Activated CD8-positive, alpha-beta memory T cell treated with anti-CD3 and anti-CD28 coated beads for 4 hours (primary cell): ENCODE measurements at places on chromosomes 6 and 20.

DNA sequence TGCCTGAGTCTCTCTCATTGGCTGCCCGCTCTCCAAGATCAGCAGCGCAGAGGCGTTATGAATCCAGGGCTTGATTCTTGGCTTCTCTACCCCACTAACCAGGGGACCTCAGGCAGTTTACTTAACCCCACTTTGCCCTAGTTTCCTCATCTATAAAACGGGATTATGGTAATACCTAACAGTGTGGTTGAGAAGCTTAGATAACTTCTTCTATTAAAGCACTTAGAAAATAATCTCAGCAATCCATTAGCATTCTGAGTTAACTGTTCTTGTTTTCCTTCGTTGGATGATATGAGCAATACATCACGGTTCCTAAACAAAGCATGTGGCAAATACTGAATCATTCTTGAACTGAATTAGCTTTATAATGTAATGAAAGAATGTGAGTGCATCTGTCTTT lies 116.3 kb upstream of the FKBP1C start:
- no peak for DNase-seq

- no peak for DNase-seq
Observed at GRCh38 chr6:34030831-34031624, 114.9 kb downstream of the GRM4 start.

- DNase-seq: no peak
Observed at GRCh38 chr6:130834482-130835251, 7.5 kb downstream of the SMLR1 start.

GRCh38 chr6:168992446-168993144 lies 261.1 kb downstream of the THBS2 start:
- DNase-seq: no peak

DNA sequence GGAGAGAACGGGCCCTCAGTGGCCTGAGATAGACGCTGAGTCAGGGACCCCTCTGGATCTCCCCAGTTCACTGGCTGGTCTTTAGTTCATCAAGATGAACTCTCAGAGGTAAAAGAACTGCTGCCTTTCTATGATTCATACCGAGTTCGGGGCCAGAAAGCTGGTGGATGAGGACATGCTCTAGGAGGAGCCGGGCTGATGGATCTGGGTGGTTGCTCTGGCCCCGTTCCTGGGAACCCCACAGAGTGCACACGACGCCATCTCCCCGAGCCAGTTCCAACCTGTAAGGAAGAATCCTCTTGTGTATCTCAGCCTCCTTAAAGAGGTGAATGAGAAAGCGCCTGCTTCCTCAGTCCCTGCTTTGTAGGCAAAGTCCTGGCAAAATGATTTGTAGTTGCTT lies 142.6 kb upstream of the PDE10A start:
- no peak for DNase-seq

DNA sequence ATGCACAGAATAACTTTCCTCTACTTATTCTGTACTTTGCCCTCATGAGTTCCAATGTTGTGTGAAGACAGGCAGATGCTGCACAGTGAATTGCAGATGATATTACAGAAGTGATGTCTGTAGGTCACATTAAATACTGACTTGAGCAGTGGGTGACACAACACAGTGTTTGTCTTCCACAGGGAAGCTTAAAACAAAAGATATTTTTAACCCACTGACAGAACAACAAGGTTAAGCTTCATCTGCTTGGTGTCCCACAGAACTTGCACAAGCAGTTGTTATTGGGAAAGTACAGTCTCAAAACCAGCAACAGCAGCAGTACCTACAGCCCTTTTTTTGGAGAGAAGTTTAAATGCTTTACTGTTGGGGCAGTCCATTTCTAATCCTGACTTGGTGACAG lies 10.5 kb downstream of the SUMO4 start:
- no peak for DNase-seq

DNA sequence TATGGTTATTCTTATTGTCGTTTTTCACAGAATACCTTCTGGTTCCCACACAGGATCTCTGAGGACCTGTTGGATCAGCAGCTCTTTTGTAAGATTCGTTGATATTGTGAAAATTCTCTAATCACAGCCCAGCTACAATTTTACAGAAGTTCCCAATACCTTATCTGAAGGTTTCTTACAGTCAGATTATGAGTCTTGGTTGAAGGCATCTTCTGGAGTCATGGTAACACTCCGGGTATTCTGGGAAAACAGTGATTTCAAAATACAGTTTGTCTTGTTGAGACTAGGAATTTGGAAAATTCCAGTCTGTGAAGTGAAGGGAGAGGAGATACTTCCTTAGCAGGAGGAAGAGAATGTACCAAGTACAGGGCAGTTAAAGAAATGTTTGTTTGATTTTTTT lies 22.2 kb upstream of the HLA-C start:
- DNase-seq: no peak

DNA sequence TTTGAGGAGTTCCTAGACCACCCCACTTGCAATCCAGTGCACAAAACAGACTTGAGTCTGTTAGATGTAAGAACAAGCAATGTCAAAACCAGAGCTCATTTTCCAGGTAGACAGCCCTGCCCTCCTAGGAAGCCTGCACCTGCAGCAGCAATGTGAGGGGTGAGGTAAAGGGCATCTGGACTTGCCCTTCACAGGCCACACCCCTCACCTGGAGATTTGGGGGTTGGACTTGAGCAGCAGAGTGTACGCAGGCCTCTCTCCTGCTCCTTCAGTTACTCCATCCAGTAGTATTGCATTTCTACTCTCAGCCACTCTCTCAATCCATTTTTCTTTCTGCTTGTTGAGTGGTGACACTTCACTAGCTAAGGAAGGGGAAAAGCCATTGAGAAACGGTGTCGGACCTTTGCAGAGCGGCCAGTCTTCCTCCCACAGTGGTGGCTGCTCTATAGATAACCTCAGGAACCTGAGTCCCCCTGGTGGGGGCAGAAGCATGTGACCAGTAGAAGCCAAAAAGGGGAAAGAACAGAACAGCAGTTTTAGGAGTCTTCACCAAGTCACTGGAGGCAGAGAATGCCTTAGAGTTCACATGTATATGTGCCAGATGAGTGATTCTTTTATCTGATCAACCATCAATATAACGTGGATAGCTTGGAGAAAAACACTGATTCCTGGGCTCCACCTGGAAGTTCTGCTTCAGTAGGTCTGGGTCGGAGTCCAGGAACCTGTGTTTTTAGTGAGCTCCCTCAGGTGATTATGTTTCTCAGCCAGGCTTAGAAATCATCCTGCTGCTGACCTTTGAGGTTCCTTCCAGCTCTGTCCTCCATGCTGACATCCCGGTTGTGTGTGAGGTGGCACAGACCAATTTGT lies 28.0 kb downstream of the ARFGEF2 start:
- no peak for DNase-seq

DNA sequence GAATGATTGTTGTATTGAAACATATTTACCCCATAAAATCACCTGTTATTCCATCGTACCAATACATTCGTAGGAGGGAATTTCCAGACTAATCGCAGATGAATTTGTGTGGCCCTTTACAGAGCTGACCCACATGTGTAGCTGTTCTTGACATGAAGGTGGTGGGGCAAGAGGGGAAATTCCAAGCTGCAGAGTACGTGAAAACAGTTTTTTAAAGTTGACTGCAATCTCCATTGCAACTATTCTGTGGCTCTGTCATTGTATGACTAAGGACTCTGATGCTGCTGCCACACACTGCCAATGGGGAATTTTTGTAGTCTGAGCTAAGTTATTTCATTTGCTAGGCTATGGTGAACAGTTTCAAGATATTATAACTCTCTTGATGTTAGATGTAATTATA lies 46.4 kb upstream of the ADTRP start:
- no peak for DNase-seq

DNA sequence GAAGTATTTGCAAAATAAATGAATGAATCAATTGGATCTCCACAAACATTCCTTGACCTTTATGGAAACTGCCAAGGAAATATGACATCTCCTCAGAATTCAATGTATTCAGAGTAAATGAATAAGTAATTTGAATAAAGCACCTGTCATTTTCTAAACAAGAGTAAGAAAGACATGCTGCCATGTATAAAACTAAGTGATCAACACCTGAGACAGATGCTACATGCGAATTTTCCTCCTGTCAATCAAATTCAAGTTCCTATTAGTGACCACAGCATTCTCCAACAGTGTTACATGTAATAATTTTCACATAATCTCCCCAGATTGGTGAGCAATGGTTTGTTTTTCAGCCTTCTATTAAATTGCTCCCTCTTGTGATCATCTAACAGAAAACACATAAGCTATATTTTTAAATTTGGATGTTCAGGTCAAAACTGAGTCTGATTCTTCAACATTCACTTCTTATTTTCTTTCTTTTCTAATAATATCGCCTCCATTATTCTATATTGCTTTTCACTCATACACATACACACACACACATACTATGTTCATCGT lies 163.2 kb upstream of the RNF217 start:
- DNase-seq: no peak

- no peak for DNase-seq
Observed at GRCh38 chr6:134750669-134751068, 199.2 kb downstream of the ALDH8A1 start.

GRCh38 chr6:10141746-10142443 lies 273.0 kb downstream of the TFAP2A start:
- DNase-seq: no peak

GRCh38 chr6:56259234-56260077 lies 12.1 kb upstream of the COL21A1 start:
- DNase-seq: no peak

DNA sequence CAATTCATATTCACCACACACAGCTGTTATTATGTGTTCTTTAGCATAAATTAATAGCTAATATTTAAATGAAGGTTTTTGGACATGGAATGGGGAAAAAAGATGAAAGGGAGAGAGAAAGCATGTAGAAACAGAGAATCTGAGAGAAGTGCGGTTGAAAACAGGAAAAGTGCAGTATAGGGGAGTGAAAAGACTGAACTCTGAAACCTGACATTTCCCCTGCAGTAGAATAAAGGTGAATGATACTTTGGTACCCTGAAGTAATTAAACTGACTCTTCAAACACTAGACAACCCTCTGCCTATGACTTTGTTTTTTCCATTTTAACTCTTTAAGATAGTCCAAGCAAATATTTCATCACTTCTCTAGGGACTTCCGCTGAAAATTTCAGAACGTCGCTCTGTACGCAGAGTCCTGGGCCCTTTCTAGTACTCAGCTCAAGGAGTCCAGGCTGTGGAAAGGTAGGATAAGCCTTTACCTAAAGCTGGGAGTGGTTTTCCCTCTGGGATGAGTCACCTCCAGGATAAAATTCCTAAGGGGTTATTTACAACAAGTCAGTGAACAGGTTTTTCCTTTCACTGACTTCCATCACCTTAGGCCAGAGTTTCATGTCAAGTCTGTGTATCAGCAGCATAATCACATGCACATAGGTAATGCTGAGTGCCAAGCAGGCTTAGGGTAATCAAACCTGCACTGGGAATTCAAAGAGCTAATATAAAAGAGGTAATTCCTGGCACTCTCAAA lies 614.5 kb downstream of the PKHD1 start:
- DNase-seq: no peak

DNA sequence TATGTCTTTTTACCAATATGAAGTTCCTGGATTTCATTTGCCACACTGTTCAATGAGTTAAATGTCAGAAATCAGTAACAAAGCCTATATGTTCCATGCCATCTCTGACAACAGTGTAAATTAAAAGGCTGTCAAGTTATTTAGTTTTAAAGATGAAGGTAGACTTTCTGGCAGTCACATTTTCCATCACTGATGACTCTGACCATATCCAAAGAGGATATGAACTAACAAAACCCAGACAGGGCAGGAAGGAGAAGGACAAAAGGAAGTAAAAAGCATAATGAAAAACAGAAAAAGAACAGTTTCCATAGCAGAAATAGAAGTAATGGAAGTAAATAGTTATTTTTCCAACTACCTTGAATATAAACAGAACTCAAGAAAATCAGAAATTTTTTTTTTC lies 242.3 kb downstream of the UBE3D start:
- DNase-seq: no peak

- DNase-seq: no peak
Observed at GRCh38 chr6:158279615-158280014, 32.6 kb upstream of the TULP4 start.

- DNase-seq: no peak
Observed at GRCh38 chr6:56938649-56939191, 16.2 kb upstream of the BEND6 start.

DNA sequence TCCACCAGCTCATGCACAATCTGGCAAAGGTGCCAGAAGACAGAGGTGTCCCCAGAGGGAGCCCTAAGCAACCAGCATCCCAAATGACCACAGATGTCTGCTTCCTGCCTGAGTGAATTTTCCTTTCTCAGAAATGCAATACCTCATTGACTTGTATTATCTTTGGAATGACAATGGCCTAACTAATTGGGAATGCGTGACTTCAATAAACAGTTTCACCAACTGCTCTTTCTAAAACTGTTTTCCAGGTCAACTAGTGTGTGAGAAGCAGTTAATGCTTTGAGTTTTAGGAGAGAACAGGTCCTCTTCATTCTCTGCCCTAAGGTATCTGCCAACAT lies 108.9 kb upstream of the SNX9 start:
- no peak for DNase-seq

DNA sequence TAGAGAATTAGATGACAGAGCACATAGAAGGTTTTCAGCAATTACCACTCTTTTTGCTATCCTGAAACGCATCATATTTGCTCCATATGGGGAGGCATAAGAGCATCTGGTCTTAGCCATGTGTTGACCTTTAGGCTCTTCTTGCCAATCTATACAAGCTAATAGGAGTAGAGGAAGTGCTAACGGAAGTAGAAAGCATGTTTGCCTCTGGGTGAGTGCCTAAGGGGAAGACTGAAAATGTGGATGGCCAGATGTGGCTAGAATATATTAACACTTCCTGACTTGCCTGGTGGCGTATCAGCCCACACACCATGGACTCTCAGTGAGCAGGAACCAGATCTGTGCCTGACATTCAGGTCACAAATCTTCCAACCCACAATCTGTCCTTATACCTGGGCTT lies 136.3 kb downstream of the LRRC1 start:
- no peak for DNase-seq

DNA sequence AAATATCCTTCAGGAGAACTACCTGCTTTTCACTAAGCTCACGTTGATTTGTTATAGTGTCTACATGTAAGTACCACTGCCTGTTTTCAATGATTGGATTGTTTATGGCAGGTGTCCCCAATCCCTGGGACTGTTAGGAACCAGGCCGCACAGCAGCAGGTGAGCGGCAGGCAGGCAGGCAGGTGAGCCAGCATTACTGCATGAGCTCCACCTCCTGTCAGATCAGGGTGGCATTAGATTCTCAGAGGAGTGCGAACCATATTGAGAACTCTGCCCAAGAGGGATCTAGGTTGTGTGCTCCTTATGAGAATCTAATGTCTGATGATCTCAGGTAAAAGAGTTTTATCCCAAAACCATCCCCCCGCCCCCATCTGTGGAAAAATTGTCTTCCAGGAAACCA lies 303.3 kb downstream of the EYA4 start:
- no peak for DNase-seq

DNA sequence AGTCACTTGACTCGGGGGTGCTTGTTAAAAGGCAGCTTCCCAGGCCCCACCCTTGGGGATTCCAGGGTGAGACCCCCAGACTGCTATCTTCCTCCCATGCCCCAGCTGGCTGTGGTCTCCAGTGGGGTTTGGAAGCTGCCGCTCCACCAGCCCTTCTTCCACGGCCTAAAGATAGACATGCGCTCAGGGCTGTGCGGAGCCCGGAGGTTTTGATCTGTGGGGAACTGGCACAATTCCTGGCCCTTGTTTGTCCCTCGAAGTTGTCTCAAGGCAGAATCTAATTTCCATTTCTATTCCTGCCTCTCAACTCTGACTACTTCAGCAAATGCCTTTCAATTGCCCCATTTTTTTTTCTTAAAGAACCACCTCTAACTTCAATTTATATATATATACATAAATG lies 120.7 kb upstream of the SRSF6 start:
- no peak for DNase-seq
